ENCODE measurements at places on chromosomes 3 and 15. TPM values are rescaled to one million over a fixed set of nuclear protein-coding genes. Genes with fewer than 3 reads are reported as not detected.
A peak's percentile ranks its signal among the peaks of the same experiment; 100 is the strongest.

DNA sequence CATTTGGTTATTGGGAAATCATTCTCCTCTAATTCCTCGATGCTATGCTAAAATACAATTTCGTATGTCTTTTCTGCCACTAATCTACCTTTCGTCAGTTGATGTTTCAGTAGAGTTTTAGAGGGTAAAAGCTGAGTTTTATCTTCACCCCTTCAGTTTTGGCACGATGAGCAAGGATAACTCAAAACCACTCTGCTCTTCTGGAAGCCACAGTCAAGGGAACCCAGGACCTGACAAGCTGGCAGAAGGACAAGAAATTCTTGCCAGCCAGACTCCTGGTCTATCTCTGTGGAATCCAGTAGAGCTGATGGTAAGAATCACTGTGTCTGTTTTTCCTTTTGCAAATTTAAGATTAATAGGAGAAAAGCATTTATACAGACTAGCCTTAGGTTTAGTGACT lies 414.4 kb upstream of the LRRC3B start:
- no peak for DNase-seq

- no peak for DNase-seq
Measured at GRCh38 chr3:14633819-14634424, 17.6 kb upstream of the CCDC174 start.

DNA sequence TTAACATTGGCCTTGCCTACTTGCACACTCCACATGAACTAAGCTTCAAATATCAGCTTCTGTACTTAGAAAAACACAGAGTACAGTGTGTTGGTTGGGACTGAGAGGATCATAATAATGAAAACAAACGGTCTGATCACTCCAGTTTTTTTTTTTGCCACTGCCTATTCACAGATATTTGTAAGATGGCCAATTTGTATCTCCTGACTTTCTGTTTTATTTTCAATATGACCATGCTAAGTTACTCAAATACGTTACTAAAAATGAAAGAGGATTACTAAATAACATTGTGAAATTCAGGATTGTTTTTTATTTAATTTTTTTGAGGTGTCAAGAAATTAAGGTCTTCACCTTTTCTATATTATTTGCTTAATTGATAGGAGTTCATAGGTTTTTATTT lies 595.1 kb downstream of the TUSC7 start:
- no peak for DNase-seq

- peak; percentile 32 for DNase-seq
Measured at GRCh38 chr3:78728406-78729145, 1039.2 kb downstream of the ROBO1 start.

Gene C3orf22
- not detected for total RNA-seq

DNA sequence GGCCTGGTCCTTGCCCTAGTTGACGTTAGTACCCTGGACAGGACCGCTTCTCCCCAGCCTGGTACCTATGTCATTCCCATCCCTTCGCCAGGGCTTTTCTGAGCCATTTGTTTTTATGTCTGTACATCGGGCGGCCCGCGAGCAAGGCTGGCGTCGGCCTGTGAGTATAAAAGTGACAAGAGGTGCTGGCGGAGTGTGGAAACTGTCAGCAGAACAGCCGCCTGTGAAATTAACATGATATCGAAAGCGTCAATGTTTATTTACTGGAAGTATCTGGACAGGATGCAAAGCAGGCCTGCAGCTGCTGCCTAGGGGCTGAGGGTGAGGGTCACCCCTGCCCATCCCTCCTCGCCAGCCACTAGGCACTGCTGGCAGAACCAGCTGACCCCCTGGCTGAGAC lies 33.4 kb downstream of the LINGO1 start:
- DNase-seq: no peak

GRCh38 chr15:66773129-66773873 lies 71.3 kb downstream of the SMAD6 start:
- no peak for DNase-seq

Gene ST6GAL1
- 27.1 TPM for total RNA-seq

DNA sequence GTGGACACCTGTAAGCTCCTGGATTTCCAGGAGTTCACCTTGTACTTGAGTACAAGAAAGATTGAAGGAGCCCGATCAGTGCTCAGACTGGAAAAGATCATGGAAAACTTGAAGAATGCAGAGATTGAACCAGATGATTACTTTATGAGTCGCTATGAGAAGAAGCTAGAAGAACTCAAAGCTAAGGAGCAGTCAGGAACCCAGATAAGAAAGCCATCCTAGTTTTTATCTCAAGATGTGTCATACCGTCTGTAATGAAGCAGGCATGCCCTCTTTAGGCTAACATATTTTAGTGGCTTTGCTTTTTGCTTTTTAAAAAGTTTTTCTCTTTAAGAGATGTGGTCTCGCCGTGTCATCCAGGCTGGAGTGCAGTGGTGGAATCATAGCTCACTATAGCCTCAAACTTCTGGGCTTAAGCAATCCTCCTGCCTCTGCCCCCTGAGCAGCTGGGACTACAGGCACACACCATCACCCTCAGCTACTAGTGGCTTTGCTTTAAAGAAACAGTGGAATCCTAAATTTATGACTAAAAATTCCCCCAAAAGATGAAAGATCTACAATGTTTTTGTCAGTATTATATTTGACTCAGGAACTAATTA lies 28.1 kb downstream of the EXOG start:
- no peak for DNase-seq

- no peak for DNase-seq
Measured at GRCh38 chr3:49668414-49668797, 5.7 kb upstream of the APEH start.

- DNase-seq: no peak
Measured at GRCh38 chr3:184015381-184016019, 2.2 kb downstream of the ABCC5 start.

Gene IL20RB
- total RNA-seq: 0.42 TPM

Gene BFSP2
- total RNA-seq: not detected

GRCh38 chr3:105538483-105538882 lies 171.8 kb downstream of the ALCAM start:
- DNase-seq: no peak

Gene C3orf20
- 0.26 TPM for total RNA-seq

Gene FBXL2
- 15.1 TPM for total RNA-seq

DNA sequence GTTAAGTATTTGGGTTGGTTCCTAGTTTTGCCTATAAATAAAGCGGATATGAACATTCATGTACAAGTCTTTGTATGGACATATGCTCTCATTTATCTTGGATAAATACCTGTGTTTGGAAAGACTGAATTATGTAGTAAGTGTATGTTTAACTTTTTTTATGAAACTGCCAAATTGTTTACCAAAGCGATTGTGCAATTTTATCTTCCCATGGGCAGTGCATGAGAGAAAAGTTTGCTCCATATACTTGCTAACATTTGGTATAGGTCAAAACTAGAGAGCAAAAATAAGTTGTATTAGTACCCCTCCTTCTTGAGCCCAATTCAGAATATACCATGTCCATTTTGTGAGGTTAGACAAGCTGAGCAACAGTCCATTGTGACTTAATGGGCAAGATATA lies 502.6 kb downstream of the SQOR start:
- no peak for DNase-seq

Gene GPR27
- total RNA-seq: 2.7 TPM

GRCh38 chr3:66165660-66166059 lies 55.1 kb upstream of the SLC25A26 start:
- no peak for DNase-seq

- no peak for DNase-seq
Measured at GRCh38 chr3:84141571-84141970, 817.2 kb upstream of the CADM2 start.

DNA sequence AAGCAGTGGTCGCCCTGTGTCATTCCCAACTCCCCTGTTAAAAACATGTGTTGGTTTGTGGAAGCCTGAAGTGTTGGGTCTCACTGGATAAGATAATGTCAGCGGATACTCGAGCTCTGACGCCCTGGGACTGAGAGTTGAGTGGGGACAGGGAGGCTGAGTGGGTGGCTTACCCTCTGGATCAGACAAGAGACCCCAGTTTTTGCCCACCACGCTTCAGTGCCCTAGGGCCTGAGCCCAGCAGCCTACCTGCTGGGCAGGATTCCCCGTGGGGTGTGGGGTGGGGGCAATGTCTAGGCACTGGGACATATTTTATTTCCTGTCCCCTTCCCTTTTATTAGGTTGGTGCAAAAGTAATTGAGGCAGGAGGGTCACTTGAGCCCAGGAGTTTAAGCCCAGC lies 75.0 kb downstream of the SMAD6 start:
- no peak for DNase-seq
